T-helper 1 cell (primary cell): ENCODE measurements at places on chromosomes 12 and 14.

DNA sequence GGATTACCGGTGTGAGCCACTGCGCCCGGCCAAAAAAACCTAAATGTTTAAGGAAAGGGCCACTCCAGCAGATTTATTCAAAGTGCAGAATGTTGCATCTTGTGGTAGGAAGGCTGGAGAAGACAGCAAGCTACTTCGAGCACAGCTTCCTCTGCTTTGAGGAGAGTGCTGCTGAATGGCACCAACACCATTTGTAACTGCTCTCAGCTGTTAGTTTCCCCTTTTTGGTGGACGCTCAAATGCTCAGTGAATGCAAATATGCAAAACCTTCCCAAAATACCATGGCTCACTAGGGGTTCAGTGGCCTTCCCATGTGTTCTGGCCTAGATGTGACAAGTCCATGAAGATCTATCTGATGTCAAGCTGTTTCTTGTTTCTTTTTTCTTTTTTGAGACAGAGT lies 2.9 kb upstream of the TDRD9 start:
- DNase-seq, result no peak

- no peak for DNase-seq
Measured at GRCh38 chr12:13061377-13061776, 17.2 kb downstream of the FAM234B start.

DNA sequence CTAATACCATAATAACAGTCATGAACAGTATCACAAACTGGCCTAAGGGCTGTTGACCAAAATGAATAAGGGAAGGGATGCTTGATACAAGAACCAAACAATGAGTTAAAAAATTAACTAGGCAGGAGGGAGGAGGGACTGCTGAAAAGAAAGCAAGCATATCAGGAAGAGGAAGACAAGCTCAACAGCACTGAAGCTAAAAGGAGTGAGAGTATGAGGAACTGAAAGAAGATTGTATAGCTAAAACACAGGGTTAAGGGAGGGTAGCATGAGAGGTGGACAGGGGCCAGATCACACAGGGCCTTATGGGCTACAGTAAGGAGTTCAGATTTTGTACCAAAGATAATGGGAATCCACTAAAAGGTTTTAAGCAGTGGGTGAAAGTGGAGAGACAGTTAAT lies 34.1 kb downstream of the ITGA7 start:
- DNase-seq, result no peak

GRCh38 chr12:129467726-129468125 lies 436.1 kb downstream of the TMEM132D start:
- DNase-seq, result no peak

- no peak for DNase-seq
Measured at GRCh38 chr14:101466456-101467180, 94.7 kb upstream of the DIO3 start.

DNA sequence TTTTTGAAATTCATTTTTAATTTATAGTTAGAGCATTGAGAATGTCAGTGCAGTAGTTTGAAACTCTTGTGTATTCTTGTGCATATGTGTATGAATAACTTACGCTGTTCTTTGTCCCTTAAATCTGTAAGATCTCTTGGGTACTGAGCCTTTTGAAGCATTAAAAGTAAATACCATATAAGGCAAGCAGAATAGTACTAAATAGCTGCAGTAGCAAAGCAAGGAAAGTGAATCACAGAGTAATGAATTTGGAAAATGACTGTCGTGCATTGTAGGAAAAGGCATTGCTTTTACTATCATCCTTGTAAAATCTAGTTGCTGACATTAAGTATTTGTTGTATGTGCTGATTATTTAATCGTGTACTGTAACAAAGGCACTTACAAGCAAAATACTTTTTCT lies 12.1 kb downstream of the CNOT2 start:
- DNase-seq, result no peak

DNA sequence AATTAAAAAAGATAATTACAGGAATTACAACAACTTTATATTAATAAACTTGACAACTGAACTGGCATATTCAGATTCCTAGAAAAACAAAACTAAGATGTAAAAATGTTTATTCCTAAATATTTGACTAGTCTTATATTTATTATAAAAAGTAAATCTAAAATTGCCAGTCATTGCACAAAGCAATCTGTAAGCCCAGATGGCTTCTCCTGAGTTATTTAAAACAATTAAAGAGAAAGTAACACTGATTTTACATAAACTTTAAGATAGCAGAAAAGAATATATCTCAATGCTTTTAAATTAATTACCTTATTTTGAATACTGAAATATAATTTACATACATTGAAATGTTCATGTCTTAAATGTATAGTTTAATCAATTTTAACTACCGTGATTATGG lies 434.1 kb upstream of the RPL10L start:
- DNase-seq, result no peak

DNA sequence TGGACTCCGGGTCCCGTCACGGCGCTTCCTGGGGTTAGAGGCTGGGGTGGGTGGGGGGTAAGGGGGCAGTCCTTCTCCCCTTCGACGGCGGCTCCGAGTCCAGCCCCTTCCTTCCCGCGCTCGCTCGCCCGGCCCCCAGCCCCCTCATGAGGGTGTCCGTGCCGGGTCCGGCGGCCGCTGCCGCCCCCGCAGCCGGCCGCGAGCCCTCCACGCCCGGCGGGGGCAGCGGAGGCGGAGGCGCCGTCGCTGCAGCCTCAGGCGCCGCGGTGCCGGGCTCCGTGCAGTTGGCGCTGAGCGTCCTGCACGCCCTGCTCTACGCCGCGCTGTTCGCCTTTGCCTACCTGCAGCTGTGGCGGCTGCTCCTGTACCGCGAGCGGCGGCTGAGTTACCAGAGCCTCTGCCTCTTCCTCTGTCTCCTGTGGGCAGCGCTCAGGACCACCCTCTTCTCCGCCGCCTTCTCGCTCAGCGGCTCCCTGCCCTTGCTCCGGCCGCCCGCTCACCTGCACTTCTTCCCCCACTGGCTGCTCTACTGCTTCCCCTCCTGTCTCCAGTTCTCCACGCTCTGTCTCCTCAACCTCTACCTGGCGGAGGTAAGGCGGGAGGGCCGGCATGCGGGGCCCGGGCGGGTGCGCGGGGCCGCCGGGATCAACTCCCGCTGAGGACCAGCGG lies 500 bp downstream of the GPR137C start:
- peak; percentile 27 for DNase-seq

DNA sequence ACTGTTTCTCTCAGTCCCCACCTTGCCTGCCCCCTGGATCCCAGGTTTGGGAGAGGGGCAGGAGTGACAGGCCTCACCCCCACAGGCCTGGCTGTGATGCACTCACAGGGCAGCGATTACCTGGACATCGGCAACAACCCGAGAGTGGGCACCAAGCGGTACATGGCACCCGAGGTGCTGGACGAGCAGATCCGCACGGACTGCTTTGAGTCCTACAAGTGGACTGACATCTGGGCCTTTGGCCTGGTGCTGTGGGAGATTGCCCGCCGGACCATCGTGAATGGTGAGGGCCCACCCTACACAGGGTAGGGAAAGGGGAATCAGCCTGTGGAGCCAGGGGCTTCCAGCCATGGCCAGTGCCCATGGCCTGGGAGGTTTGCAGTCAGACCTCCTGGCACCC lies 8.6 kb downstream of the ACVRL1 start:
- DNase-seq, result no peak

GRCh38 chr12:44389038-44389437 lies 487.1 kb downstream of the NELL2 start:
- DNase-seq, result no peak

GRCh38 chr12:83826112-83826511 lies 1086.5 kb downstream of the SLC6A15 start:
- no peak for DNase-seq

- DNase-seq, result no peak
Measured at GRCh38 chr14:100728962-100729361, 2.3 kb downstream of the DLK1 start.

- no peak for DNase-seq
Measured at GRCh38 chr12:85765453-85765869, 70.7 kb downstream of the RASSF9 start.

- DNase-seq, result no peak
Measured at GRCh38 chr12:19127270-19127669, 2.3 kb upstream of the PLEKHA5 start.

GRCh38 chr12:84779169-84779568 lies 133.4 kb downstream of the SLC6A15 start:
- DNase-seq, result no peak

- no peak for DNase-seq
Measured at GRCh38 chr12:53941187-53941586, 2.6 kb downstream of the HOXC13 start.

GRCh38 chr12:109264095-109264942 lies 44.8 kb downstream of the FOXN4 start:
- no peak for DNase-seq

- no peak for DNase-seq
Measured at GRCh38 chr12:48631071-48631470, 51.0 kb downstream of the KANSL2 start.

DNA sequence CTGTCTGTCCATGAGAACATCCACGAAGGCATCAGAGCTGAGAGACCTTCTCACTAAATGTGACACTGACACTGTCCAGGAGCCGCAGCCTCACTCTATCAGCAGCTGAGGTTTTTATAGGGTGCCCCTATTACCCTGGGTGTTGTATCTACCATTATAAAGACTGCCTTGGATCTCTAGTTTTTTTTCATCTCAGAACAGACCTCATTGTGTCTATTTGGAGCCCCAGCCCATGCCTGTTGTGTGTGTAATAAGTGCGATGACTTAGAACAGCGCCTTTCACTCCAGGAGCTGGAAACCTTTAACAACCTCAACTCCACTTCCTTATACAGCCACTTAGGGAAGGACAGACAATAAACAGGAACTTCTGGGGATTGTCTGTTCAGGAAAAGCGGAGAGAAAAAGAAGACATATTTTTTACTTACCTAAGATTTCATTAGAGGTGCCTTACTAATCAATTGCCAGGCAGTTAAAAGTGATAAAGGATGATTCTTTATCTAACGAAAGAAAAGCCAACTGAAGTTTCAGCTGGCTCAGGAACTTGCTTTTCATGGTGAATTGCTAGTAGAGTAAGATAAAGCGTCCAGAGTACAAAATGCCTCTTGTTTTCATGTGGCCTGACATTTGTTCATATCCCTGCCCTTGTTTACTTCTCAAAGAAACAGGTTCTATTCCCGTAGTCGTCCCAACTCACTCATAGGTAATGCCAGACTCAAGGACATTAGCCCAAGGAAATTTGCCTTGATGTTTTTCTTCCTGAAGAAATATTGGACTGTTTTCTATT lies 420.6 kb downstream of the RAD51B start:
- no peak for DNase-seq

- DNase-seq, result no peak
Measured at GRCh38 chr12:68871921-68872320, 61.0 kb downstream of the CPM start.

- no peak for DNase-seq
Measured at GRCh38 chr12:133234971-133235370, 706 bp downstream of the ANHX start.

- no peak for DNase-seq
Measured at GRCh38 chr12:108832208-108832607, 25.2 kb downstream of the SSH1 start.

GRCh38 chr12:52300796-52301691 lies 9.7 kb upstream of the KRT81 start:
- no peak for DNase-seq

DNA sequence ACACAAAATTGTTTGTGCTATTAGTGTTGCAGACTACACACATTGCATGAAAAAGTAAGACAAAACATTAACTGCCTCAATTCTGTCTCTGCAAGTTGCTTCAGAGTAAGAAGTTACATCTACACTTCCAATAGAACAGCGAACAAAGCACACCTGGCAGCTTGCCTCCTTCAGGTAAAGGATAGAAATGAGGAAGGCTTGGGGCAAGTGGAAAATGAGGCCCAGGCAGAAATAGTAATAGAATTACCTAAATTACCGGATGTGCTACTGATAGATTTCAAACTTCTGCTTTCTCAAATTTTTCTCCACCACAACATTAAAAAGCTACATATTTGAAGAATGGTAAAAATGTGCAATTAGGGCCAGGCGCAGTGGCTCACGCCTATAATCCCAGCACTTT lies 37.7 kb downstream of the CCDC175 start:
- no peak for DNase-seq

DNA sequence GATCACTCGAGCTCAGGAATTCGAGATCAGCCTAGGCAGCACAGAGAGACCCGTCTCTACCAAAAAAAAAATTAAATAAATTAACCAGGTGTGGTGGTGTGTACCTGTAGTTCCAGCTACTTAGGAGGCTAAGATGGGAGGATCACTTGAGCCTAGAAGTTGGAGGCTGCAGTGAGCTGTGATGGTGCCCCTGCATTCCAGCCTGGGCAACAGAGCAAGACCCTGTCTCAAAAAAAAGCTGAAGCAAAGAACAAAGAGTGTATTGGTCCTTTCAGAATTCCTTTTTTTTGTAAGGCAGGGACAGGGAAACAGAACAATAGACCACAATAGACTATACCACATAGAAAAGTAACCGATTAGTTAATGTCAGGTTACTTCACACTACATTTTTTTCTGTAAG lies 47.4 kb downstream of the MARK3 start:
- no peak for DNase-seq

- DNase-seq, result no peak
Measured at GRCh38 chr12:108755481-108755880, 24.2 kb upstream of the CORO1C start.

- DNase-seq, result no peak
Measured at GRCh38 chr12:67632005-67632404, 16.5 kb upstream of the DYRK2 start.

DNA sequence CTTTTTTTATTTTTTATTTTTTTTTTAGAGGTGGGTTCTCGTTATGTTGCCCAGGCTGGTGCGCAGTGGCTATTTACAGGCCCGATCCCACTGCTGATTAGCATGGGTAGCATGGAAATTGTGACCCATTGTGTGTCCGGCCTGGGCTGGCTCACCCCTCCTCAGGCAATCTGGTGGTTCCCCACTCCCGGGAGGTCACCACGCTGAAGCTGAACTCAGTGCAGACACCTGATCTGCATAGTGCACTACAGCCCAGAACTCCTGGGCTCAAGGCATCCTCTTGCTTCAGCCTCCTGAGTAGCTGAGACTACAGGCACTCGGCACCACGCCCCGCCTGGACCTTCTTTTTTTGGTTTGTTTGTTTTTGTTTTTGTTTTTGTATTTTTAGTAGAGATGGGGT lies 5.5 kb upstream of the CD4 start:
- no peak for DNase-seq

DNA sequence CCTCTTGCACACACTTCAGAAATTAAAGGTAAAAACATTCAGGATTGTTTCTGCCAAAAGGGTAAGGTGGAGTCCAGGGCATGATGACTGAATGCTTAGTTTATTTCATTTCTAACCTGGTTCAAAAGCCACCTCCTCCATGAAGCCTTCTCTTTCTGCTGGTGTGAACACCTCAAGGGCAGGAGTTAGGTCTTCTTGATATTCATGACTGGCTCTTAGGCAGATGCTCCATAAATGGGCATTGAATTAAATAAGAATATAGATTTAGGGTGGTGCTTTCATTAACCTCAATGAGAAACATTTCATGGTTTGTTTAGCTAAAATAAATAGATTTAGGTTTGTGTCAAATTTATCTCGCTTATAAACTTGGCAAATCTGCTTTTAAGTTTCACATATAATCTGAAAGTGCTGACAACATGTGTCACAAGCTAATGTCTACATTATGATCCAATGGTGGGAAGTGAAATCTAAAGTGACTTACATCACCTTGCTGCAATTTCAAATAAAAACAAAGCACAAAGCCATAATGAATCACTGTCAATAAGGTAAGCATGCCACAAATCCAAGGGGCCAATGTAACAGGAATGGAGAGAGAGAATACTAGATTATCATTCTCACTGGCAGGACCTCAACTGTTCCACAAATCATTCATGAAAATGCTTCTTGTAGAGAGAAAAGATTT lies 72.7 kb upstream of the GRIP1 start:
- DNase-seq, result no peak
